ENCODE measurements at places on chromosomes 12 and 14.

- DNase-seq = no peak
These were observed 3.7 kb upstream of the ART4 start for GRCh38 chr12:14846876-14847580.

- DNase-seq = no peak
These were observed 30.6 kb upstream of the RPLP0 start for GRCh38 chr12:120231316-120232011.

DNA sequence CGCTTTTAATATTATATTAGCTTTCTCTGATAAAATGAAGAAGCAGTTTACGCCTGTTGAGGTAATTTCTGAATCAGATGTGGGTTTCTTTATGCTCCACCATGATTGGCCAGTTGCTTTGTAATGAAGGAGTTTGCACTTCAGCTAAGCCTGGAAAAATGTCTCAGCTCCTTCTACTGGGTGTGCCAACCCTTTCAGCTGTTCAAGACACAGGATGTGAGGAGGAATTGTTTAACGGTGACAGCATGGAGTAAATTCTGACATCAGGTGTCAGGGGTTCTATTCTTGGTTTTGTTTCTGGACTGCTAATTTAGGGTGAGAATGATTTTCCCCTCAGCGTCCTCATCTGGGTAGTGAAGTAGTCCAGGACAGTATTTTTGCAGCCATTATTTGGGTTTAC, 43.5 kb downstream of the FLRT2 start:
- no peak for DNase-seq

DNA sequence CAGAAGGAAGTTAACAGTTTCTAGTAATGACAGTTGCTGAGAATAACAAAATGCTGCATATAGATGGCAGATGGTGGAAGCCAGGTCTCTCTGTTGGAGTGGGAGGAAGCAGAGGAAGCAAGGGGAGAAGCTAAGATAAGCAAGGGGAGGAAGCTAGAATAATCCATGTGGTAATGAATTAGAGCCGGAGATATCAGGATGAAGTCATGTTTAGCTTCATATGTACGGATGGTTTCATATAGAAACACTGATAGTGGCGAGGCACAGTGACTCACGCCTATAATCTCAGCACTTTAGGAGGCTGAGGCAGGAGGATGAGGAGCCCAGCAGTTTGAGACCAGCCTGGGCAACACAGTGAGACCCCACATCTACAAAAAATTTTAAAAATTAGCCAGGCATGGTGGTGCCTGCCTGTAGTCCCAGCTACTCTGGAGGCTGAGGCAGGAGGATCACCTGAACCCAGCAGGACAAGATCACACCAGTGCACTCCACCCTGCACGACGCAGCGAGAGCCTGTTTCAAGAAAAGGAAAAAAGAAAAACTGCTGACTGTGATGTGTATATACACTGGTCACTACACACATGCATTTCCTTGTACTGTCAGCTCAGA, 49.2 kb downstream of the ANAPC7 start:
- DNase-seq = no peak

GRCh38 chr14:96245710-96246538, 10.1 kb upstream of the BDKRB1 start:
- DNase-seq = no peak
